ENCODE measurements at places on chromosomes 1 and 21.

- no peak for DNase-seq
Observed at GRCh38 chr1:164480285-164480907, 78.6 kb upstream of the PBX1 start.

GRCh38 chr21:14687268-14687625 lies 141.1 kb upstream of the SAMSN1 start:
- no peak for DNase-seq

DNA sequence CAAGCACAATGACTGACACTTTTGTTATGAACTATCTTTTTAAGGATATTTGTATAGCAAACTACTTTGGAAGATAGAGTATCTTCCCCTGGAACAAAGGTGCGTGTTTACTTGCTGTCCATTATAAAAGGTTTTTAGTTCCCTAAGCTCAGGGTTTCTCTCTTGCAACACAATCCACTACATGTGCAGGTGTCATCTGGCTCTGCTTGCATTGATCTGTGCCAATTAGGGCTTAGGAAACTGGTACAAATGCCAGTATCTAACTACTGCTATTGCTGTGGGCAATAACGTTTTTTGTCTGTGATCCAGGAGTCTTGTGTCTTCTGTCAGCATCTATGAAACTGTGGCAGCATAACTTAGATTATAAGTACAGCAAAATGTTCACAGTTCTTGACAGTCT lies 68.3 kb upstream of the ABCD3 start:
- no peak for DNase-seq

DNA sequence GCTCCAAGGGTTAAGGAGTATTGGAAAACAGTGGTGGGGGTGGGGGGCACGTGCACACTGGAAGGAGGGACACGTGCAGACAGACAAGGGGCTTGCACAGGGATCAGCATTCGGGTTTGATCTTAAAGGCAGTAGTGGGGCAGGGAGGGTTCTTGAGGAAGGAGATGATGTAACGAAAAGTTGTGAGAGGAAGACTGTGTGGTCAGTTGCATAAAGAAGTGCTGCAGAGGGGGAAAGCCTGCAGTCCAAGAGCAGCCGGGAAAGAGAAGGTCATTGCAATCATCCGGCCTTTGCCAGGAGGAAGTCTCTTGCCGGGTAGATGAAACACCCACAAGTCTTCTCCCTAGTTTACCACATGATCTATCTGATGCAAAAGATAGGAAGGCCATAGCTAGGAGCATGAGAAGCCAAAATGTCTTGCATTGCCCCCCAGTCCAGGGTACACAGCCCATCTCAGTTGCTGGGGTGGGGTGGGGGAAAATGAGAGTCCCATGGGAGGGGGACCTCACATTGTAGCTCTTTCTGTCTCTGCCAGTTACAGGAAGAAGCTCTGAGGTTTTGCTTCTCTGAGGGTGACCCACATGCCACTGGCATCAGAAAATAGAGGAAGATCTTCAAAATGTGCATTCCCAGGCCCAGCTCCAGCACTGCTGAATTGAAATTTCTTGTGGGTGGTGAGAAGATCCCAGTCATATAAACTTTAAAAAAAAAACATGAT lies 202.5 kb upstream of the RAB4A start:
- DNase-seq = no peak

GRCh38 chr1:32540605-32541004 lies 1.4 kb downstream of the ZBTB8A start:
- peak; percentile 50 for DNase-seq

- DNase-seq = no peak
Observed at GRCh38 chr1:231053493-231054162, 13.6 kb upstream of the FAM89A start.

- no peak for DNase-seq
Observed at GRCh38 chr1:16009678-16010077, 5.6 kb downstream of the SRARP start.

DNA sequence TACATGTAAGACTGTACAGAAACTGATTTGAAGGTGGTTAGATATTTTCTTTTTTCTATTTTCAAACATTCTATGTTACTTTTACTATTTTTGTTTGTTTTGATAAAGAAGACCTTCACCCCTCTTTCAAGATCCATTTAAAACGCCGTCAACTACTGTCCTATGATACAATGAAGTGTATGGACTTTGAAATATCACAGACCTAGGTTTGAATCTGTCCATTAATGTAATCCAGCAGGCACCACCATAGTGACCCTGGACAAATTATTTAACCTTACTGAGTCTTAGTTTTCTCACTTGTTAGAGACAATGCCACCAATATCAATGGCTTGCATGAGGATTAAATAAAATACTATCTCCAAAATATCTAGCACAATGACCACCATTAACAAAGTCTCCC lies 2.0 kb downstream of the FRRS1 start:
- no peak for DNase-seq

GRCh38 chr1:82994616-82995263 lies 1004.2 kb downstream of the TTLL7 start:
- DNase-seq = no peak

DNA sequence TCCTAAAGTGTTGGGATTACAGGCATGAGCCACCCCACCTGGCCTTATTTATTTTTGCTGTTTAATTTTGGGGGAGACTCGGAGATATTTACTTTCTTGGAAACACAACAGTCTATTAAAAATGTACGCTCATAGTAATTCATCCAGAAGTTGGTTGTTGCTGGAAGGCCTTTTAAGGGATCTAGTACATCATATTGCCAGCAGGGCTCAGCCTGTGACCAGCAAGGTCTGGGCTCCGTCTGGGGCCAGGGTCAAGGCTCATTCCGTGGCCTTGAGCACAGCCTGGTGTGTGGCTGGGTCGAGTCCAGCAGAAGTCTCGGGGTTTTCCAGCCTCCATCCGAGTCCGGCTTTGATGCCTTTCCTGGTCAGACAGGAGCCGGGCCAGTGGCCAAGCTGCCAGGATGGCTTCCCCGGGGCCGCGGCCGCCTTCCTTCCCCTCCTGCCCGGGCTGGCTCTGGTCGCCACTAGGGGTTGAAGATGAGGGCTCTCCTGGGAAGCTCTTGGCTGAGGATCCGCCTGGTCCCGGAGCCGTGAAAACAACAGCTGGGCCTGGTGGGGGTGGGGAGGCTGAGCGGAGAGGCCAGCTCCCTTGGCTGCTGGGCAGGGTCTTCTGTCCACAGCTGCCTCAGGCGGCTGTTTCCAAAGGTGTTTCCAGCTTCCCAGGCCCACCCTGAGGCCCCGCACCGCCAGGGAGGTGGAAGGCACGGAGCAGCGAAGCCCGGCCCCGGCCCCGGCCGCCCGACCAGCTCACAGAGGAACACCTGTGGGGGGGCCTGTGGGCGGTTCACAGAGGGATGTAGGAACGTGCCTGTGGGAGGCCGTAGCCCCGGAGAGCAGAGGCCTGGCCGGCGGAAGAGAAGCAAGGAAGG lies 5.1 kb upstream of the VWA1 start:
- DNase-seq = no peak

GRCh38 chr1:157278383-157279137 lies 140.4 kb upstream of the ETV3 start:
- no peak for DNase-seq

DNA sequence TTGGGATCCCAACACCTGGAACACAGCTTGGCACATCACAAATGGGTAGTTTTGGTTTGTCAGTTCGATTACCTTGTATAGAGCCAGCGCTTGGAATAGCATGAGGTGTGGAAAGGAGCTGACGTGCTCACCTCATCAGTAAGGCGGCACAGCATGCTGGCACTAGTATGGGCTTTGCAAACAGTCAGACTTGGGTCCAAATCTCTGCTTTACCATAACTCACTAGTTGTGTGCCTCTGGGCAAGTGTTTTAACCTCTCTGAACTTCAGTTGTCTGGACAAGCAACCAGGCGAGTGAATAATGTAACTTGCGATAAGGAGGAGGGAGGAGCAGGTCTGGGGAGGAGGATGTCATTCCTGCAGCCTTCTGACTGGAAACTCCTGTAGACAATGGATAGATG lies 26.3 kb upstream of the NEK2 start:
- DNase-seq = no peak

Data from NCI-H526 treated with DMSO at 0.1 percent for 48 hours (cell line).